SK-N-SH treated with all-trans-retinoic acid at 6 μM for 48 hours (cell line): ENCODE measurements at places on chromosomes 3 and 15.

- no peak for ATAC-seq
Observed at GRCh38 chr3:47909607-47910006, 106.6 kb downstream of the MAP4 start.

DNA sequence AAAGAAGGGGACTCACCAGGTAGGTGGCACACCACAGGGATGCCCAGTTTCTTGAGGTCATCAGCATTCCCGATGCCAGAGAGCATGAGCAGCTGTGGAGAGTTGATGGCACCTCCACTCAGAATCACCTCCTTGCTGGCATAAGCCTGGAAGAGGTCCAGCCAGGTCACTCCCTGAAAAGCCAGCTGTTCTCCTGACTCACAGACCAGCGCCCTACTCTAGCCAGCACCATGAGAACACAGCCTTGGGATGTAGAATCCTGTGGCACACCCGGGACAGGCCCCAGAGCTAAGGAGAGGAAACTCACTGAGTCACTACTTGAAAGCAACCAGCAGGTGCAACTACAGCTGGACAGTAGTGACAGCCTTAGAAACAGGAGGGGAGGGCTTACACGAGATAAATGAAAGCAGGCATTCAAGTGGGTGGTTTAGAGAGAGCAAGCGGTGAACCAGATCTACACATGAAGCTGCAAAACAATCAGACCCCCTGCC lies 24.5 kb downstream of the CHDH start:
- no peak for ATAC-seq

- peak; percentile 68 for ATAC-seq
Observed at GRCh38 chr3:36060950-36061349, 319.4 kb upstream of the STAC start.

DNA sequence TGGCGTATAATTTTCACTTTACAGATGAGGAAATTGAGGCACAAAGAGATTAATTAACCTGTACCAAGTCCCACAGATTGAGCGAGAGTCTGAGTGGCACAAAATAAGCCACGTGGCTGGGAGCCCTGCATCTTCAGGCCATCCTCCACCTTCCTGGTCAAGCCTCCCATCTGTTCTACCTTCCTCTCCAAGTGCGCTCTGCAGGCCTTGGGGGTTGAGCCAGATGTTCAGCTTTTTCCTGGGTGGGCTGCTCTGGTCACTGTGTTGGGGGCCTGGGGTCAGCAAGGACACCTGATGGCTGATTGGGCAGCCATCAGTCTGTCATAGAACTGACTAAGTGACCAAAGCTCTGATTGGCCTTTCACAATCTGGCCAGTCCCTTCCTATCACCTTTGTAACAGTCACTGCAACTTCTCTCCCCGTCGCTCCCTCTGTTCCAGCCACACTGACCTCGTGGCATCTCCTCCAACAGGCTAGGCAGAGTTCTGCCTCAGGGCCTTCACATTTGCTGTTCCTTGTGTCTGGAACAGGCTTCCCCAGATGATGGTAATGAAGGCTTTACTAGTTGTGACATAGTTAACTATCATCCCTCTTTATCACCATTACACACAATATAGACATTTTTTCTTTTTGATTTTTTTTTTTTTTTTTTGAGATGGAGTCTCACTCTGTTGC lies 46.8 kb downstream of the SCN5A start:
- ATAC-seq = no peak

GRCh38 chr3:173644086-173645082 lies 246.8 kb downstream of the NLGN1 start:
- no peak for ATAC-seq

DNA sequence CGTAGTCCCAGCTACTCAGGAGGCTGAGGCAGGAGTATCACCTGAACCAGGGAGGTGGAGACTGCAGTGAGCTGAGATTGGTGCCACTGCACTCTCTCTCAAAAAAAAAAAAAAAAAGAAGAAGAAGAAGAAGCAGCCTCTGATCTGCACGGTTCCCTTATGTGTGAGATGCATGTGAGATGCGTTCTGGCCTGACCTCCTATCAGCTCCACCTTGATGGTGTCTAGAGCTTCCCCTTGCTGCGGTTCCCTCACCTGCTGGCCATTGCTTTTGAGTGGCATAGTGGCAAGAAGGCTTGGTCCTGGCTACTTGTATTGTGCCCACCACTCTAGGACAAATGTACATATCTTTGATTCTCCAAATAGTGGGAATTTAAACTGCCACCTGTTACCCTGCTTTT lies 49.4 kb upstream of the CFAP161 start:
- ATAC-seq = no peak

- no peak for ATAC-seq
Observed at GRCh38 chr15:65374821-65375401, 2.9 kb downstream of the IGDCC3 start.

GRCh38 chr3:159787794-159788205 lies 200.8 kb upstream of the IL12A start:
- peak; percentile 17; the same call in 2 of the 3 replicates for ATAC-seq

DNA sequence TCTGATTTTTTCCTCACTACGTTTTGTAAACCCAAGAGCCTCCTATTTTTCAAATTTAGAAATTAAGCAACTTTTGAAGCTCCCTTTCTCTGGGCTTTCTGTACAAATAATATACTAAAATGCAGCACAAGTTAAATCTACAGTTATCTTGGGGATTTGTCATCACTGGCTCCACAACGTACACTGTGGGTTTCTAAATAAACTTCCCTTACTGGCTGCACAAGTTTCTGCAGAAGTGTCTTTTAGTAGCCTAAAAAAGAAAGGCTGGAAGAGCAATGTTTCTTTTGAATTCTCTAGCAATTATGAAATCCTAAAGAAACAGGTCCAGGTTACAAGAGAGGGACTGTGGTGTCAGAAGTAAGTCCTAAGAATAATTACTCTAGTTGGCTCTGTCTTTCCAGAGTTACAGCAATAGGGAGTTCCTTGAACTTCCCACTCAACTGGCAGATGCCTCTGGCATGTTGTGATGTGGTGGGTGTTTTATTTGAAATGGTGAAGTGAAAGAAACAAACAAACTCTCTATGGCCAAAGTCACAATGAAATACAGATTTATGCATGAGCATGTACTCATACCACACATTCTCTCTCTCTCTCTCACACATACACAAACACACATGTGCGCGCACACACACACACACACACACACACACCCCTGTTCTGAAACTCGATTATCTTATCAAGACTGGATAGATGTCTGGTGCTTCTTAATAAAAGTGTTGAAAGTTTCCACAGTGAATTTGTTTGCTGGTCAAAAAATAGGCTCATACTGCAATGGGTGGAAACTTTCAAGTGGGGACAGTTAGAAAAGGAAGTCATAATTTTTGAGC lies 198.2 kb downstream of the SSR3 start:
- ATAC-seq = peak; percentile 12; the same call in 1 of the 3 replicates

DNA sequence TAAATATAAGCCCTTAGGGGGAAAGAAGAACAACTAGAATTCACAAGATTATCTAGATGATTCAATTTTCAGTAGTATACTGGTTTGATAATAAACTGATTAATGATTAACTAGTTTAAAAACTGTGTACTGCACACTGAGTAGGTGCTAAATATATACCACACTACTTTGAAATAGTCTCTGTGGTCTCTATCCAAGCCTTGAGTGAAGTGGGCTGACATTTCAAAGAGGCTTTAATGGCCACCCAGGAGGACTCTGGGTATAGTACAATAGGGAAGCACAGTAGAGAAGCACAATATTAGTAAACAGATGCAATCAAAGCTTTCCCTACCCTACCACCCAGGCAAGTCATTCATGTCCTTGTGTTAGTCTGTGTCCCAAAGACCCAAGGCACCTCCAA lies 46.7 kb downstream of the FILIP1L start:
- no peak for ATAC-seq

DNA sequence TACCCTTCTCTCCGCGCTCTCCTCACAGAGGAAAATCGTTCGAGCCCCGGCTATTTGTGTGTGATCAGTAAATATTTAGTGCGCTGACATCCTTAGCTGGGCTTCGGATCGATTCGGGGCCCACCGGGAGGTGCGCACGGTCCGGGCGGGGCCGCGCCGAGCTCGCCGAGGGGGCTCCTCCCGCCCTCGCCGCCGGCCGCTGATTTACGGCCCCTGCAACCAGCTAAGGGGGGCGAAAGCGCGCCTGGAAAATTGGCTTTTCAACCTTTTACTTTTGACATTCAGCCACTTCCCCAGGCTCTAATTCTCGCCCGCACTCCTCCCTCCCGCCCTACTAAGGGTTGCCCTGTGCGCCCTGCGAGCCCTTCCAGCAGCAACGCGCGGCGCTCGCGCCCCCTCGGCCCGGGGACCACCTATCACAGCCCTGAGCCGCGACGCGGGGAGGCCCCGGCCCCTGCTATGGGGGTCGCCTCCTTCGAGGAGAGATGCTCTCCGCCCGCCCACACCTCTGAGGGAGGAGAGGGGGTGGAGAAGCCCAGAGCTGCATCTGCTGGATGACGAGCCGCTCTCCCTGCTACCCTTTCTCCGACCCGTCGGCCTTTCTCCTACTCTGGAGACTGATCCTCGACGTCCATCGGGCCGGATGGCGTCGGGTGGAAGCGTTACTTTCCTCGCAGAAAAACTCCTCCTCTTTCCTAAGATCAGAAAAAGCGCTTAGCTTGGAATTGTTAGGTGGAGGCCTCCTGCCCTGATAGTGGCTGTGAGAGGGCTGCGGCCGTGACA lies 7.8 kb upstream of the NR2F2 start:
- ATAC-seq = no peak

DNA sequence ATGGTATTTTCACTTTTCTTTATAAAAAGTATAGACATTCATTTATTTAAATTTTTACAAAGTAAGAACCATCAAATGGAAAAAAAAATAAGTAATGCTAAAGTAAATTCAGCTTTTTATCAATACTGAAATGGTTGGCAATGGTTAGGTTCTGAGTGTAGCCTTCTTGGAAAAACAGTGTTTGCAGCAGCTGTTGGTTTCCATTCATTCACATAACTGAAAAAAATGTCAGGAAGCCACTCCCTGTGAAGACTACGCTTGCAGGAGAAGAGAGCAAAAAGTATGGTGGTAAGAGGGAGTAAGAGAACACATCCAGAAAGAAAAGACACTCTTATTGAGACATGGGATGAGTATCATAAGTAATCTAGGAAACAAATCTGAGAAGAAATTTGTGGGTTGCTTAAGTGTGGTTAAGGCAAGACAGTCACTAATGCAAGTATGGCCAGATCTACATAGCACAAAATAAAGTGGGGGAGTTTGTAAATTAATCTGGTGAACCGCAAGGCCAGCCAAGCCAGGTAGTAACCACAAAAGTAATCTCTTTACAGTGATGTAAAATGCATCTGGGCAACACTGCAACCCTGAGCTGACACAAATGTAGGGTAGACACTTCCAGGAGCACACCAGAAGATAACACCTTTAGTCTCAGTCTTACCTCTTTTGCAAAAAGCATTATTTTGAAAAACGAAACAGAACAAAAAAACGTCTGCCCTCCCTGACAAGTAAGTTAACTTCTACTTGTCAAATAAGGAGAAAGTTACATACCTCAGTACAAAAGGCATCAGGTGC lies 133.7 kb downstream of the IGSF11 start:
- ATAC-seq = no peak

- ATAC-seq = no peak
Observed at GRCh38 chr3:11091088-11091590, 63.2 kb upstream of the HRH1 start.

DNA sequence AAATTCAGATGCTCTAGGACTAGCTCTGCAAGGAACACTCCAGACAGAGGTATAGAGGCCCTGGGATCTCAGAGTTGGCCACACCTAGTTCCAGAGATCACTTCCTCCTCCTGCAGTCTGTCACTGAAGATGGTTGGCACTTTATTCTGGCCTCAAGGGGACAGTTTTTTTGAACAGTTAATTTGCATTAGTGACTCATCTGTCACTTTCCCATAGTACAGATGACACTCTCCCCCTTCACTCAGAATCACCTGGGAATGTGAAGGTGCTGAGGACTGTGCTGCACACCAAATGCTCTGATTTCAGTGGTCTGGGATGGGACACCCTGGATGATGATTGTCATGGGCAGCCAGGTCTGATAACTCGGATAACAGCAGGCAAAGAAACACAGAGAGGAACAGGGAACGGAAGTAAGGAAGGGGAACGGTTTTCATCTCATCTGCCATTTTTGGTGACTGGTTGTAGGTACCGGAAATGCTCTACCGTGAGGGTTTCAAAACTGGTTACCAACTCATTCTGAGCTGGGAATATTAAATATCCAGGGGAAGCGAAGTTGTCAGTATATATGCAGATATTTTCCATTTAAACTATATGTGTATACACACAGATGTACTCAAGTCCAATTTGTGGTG lies 232.5 kb upstream of the ST8SIA2 start:
- ATAC-seq = no peak

DNA sequence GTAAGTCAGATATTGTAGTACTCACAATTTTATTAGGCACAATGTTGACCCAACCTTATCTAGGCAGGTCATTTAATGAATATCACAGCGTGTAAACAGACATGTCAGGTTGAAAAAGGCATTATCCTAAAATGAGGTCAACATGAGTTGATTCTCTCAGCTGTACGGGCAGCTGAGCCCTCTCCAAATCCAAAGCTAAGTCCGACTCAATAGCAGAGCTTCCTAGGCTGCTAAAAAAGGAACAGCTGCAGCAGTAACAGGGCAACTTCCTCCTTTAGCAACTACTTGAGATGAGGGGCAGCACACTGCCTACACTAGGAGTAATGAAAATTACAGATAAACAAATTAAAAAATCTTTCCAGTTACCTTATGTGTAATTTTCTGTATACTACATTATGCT lies 189.2 kb downstream of the CADM2 start:
- no peak for ATAC-seq

GRCh38 chr3:64441861-64442260 lies 216.6 kb upstream of the PRICKLE2 start:
- ATAC-seq = no peak

DNA sequence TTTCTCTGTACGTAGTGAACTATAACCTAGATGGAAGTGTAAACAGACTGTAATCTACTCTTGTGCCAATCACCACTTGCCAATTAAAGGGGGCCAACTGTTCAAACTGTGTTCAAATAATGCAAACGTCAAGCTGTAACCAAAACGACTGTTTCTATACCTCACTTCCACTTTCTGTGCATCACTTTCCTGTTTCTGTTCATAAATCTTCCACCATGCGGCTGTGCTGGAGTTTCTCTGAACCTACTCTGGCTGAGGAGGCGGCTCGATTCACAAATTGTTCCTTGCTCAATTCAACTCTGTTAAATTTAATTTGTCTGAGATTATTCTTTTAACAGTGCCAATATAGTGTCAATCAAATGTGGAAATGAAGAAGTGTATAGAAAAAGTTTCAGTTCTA lies 206.7 kb upstream of the TBC1D5 start:
- no peak for ATAC-seq

GRCh38 chr3:169195672-169196071 lies 467.8 kb downstream of the MECOM start:
- ATAC-seq = no peak

DNA sequence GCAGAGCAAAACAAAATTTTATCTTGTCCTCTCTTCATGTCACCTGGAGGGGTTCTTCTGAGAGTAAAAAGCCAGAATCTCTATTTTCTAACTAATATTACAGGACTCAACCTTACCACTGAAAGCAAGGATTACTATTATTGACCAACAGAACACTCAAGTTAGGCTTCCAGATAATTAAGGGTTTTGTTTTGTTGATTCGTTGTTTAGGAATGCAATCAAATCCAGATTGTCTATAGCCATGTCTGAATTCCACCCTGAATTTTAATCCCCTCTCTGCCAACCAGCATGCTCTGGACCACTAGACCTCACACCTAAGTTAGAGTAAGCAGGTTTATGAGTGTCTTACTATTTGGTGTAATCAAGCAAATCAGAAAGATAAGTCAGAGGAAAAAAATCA lies 90.7 kb downstream of the PEAK1 start:
- peak; percentile 44; the same call in 2 of the 3 replicates for ATAC-seq

GRCh38 chr3:21328711-21329390 lies 422.2 kb downstream of the ZNF385D start:
- ATAC-seq = no peak
